Common myeloid progenitor, CD34-positive (primary cell): ENCODE measurements at places on chromosomes 2 and 18.

GRCh38 chr2:200765139-200765951 lies 46.4 kb upstream of the BZW1 start:
- DNase-seq: no peak

DNA sequence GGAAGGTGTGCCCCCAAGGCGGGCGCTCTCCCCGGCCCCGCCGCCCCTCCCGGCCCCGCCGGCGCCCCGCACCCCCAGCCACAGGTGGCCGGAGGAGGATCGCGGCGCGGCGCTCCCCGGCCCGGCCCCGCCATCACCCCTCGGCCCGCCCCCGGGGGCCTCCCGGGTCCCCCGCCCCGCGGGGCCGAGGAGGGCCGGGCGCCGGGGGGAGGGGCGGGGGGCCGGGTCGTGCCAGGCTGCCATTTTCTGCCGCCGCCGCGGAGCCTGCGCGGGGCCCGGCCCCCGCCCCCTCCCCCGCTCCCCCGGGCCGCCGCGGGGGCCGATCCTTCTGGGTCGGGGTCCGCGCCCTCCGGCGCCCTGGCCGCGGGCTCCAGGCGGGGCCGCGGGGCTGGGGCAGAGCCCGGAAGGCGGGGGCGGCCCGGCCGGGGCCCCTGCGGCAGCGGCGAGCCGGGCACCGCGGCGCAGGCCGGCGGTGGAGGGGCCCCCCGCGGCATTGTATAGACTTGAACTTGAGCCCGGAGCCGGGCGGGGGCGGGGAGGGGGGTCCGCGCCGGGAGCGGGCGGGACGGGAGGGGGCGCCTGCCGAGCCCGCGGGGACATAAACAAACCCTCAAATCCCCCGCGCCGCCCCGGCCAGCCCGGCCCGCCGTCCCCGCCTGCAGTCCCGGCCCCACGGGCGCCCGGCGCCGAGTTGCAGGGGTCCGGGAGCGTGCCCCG lies 556 bp downstream of the DNMT3A start:
- peak; percentile 15 for DNase-seq

- DNase-seq: no peak
These were observed 9.6 kb upstream of the NT5C1B start for GRCh38 chr2:18598848-18599484.

DNA sequence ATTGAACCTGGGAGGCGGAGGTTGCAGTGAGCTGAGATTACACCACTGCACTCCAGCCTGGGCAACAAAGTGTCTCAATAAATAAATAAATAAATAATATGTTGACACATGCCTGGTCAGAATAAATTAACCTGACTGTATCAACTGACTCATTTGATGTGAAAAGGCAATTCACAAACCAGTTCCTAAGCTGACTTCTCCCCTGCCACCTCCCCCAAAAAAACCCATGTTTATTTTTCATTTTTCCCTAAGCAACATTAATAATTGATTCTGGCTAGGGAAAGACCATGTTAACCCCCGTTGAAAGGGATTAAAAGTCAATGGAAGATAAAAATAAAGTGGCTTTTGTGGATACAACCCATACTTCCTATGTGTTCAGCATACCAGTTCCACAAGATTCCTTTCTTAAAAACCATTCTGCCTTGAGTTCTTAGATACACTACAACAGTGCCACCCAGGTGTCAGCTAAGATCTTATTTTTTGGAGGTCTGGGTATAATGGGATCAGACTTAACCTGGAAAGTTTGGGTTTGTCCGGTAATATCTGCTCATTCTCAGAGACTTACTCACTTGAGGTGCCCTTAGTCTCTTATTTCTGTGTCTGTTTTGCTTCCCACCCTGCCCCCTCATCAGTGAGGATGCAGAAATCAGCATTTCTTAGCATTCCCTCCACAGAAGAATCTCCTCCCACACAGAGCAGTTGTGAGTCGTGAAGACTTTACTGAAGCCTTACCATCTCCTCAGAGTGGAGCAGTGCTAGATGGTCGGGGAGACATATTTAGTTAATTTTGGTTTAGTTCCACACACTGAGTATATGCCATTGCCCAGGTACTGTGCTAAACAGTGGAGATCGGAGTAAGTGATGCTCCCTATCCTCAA lies 10.1 kb upstream of the MCFD2 start:
- DNase-seq: no peak

DNA sequence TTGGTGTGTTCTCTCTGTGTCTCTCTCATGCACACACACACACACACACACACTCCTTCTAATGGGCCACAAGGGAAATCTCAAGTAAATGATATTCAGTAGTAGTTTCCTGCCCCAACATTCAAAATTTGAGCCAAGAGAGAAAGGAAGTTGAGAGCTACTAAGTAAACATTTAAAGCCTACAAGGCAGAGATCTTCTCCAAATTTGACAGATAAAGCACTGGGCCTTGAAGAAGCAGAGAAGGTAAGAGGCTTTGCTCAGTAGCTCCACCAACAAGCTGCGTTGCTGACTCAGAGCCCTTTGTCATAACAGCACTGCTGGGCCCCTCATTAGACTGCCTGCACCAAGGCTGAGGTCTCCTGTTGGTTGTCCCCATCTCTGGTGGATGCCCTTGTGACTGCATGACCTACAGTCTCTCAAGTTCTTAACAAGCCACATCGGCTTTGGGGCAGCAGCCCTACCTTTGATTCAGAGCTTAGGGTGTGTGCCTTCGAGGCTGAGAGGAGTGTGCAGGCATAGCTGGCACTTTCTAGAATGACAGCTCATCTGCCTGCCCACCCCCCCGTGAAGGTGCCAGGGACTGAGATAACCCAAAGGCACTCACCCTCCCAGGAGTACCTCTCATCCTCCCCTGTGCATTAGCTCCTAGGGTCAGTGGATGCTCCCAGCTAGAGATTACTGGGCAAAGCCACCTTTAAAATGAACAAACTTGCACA lies 32.3 kb upstream of the NEB start:
- no peak for DNase-seq

DNA sequence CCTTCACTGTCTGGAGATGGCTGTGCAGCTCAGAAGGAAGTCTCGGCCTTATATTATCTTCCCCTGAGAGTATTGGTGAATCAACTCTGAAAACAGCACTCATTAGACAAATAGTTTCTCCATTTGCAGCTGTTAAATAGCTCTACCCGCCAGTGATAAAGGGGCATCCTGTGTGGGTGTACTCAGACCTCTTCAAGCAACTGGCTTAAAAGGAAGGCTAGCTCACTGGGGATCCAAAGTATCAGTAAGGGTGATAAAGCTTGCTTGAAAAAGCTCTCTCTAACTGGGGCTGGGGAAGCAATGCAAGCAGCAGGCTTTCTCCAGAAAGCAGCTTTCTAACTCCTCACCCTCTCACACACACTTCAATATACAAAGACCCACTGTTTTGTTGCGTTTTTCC lies 64.9 kb upstream of the PSMD14 start:
- DNase-seq: no peak

- no peak for DNase-seq
These were observed 115.6 kb upstream of the REG3A start for GRCh38 chr2:79275197-79275596.

GRCh38 chr2:23541503-23542229 lies 156.7 kb downstream of the KLHL29 start:
- no peak for DNase-seq

- DNase-seq: no peak
These were observed 175.5 kb upstream of the CELF4 start for GRCh38 chr18:37741032-37741623.

DNA sequence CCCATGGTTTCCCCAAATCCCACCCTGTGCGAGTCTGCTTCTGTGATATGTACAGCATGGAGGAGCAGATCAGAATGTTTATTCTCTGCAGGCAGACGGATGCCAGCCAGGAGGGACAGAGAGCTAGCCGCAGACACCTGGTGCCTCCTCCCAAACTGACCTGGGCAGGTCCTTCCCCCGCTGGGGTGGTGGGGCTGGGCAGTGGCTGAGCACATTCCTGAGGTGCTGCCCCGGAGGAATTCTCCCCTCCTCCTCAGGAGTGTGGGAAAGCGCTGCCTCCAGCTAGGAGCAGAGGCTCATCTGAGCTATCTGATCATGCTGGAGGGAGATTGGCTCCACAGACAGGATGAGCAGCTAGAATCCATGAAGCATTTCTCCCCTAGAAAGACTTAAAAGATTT lies 21.7 kb downstream of the C2orf92 start:
- no peak for DNase-seq

DNA sequence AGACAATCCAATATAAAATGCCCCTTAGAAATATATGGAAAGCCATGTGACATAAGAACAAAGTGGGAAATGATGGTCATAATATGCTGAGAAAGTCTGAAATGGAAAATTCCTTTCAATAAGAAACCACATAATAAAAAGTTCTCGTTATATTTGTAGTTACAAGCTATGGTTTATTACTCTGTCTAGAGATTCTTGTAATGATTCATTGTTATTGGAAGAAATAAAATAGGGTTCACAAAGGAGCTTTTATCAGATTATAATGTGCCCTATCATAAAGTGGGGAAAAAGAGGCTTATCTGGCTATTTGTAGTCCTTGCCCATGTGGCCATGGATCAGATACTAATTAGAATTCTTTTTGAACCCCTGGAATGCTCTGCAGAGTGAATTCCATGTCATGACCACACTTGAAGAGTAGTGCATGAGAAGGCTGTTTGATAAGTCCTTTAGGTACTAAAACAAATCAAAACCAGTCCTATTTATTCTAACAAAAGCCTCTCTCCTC lies 420.7 kb upstream of the NRP2 start:
- no peak for DNase-seq

GRCh38 chr2:175156534-175156933 lies 11.5 kb downstream of the ATF2 start:
- DNase-seq: no peak

DNA sequence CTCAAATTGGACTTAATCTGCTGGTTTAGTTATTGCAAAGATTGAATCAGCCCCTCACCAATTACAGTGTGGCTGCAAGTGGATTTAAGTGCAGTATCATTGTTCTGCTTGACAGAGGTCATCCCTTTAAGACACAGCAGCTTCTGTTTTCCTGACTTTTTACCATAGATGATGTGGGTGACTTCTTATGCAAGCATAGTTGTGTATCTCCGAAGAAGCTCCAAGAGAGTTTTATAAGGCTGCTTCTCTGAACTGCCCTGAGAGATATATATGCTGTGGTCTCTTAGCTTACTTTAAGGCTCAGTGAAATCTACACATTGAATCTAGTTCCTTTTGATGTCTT lies 3.5 kb downstream of the TRIB2 start:
- DNase-seq: no peak

DNA sequence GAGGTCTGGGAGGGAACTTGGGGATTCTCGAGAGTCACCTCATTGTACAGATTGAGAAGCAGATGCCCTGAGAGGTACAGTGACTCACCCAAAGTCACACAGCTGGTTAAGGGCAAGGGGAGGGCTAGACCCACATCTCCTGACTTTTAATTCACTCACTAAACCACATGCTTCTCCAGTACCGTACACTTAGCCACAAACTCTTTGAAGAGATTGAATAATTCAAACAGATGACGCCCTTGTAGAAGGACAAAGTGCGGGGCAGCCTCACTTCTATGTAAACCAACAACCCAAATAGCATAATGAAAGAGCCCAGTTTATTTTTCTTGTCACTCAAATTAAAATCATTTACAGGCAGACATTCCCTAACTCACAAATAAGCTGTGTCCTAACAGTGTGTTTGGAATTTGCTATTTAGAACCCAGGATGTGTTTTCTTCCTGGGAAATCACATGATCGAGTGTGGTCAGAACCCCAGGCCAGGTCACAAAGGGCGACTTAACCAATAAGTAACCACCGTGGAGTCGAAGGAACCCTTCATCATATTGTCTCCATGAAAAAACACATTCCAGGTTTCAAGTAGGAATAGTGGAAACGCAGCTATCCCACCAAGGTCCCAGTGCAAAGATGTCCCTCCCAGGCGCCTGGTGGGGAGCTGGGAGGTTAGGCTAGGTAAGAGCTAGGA lies 35.8 kb upstream of the PTPN4 start:
- DNase-seq: no peak

DNA sequence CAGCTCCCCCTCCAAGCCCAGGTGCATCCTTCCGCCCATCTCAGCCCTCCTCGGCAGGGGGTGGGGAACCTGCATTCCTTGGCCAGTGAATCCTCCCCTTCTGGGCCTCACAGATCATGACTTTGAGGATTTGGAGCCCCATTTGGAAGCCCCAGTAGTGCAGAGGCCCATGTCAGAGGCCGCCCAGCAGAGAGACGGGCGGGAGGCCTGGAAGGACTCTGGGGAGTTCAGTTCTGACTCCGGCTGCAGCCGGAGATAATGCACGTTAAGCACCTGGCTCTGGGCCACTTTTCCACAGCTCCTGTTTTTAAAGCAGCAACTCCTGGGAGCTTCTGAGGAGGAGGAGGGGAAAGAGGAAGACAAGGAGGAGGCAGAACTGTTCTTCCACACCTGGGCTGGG lies 14.9 kb downstream of the ATOH8 start:
- DNase-seq: no peak

- DNase-seq: no peak
These were observed 2.8 kb downstream of the SCLY start for GRCh38 chr2:238063414-238064189.

DNA sequence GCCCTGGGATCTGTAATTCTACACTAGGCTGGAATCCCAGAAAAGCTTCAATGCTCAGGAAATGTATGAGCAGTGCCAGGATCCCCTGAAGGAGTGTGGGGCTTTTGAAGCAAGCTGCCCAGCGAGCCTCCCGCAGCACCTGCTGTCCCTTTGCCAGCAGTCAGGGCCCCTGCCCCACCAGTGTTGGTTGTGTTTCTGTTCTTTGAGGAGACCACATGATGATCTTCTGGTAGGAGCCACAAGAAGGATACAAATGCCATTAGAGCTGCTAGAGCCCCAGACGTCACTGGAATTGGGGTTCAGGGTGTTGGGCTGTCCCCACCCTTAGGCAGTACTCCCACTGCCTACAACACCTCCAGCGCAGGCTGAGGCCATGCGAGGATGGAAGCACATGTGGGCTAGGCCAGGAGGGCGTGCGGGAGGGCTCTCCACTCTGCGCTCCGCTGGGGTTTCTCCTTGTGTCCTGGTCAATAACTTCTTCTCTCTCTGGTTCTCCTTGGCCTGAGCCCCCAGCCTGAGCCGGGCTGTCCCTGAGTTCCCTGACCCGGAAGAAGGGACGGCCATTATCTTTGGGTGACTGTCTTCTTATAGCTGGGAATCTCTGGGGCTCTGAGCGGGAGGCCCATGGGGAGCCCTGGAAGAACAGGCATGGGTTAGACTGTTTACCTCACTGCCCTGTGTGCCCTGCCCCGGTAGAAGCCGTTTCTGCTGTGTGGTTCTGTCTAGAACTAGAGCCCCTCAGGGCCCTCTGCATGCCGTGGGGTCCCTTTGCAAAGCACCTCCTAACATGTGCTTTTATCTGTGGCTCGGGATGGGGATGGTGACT lies 73.9 kb downstream of the LRRFIP1 start:
- no peak for DNase-seq

DNA sequence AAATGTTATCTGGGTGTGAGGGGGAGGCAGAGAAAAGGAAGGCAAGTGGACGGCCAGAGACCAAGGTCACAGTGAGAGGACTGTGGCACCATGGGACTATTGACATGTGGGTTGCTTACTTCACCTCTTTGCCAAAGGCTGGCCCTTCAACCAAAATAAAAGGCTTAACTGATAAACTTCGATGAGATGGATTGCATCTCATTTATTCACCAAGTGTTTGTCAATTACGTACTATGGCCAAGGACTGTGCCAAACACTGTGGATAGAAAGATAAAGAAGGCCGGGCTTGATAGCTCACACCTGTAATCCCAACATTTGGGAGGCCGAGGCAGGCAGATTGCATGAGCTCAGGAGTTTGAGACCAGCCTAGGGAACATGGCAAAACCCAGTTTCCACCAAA lies 98.7 kb upstream of the CCBE1 start:
- no peak for DNase-seq
